ENCODE measurements at places on chromosomes 1 and 21.

- H3K4me1 ChIP-seq: no peaks in the 10 kb centered on the region
- no peaks in the 10 kb centered on the region for H3K36me3 ChIP-seq
- no peak overlapping the region for H3K4me3 ChIP-seq
Measured at GRCh38 chr21:15240848-15241247, 176.0 kb upstream of the NRIP1 start.

GRCh38 chr21:45467221-45467779, 62.3 kb downstream of the COL18A1 start:
- no peaks in the 10 kb centered on the region for H3K36me3 ChIP-seq
- peaks cover 21% of the 10 kb centered on the region for H3K4me1 ChIP-seq
- DNase-seq: peak; percentile 8
- H3K4me3 ChIP-seq: no peak overlapping the region

DNA sequence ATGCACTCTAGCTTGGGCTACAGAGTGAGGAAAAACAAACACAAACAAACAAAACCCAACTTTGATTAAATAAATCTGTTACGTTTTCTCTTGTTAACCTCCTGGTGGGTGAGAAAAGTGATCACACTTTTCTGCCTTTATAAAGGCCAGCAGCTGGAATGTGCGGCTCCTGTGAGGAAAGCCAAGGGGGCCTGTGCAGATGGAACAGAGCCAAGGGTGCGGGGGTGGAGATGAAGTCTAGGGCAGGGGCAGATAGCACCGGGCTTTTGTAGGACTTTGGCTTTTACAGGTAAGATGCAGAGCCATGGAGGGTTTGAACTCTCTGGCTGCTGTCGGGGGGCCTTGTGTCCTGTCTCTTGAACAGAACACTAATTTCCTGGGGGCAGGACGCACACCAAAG, 40.7 kb upstream of the GPR37L1 start:
- no peaks in the 10 kb centered on the region for H3K27me3 ChIP-seq
- no peaks in the 10 kb centered on the region for H3K4me1 ChIP-seq
- no peak overlapping the region for H3K4me3 ChIP-seq
- H3K36me3 ChIP-seq: no peaks in the 10 kb centered on the region
- DNase-seq: no peak

DNA sequence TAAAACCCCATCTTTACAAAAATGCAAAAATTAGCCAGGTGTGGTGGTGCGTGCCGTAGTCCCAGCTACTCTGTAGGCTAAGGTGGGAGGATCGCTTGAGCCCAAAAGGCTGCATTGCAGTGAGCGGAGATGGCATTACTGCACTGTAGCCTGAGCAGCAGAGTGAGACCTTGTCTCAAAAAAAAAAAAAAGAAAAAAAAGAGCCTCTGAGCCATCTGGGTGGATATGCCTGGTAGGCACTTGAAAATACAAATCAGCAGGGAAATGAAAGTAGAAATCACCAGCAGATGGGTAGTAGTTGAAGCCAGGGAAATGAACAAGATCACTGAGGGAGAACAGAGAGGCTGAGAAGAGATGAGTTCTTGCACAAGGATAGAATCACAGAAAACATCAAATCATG, 131.0 kb upstream of the HMCN1 start:
- no peak for DNase-seq
- no peaks in the 10 kb centered on the region for H3K27me3 ChIP-seq
- no peak overlapping the region for H3K27ac ChIP-seq
- no peak overlapping the region for H3K4me3 ChIP-seq

DNA sequence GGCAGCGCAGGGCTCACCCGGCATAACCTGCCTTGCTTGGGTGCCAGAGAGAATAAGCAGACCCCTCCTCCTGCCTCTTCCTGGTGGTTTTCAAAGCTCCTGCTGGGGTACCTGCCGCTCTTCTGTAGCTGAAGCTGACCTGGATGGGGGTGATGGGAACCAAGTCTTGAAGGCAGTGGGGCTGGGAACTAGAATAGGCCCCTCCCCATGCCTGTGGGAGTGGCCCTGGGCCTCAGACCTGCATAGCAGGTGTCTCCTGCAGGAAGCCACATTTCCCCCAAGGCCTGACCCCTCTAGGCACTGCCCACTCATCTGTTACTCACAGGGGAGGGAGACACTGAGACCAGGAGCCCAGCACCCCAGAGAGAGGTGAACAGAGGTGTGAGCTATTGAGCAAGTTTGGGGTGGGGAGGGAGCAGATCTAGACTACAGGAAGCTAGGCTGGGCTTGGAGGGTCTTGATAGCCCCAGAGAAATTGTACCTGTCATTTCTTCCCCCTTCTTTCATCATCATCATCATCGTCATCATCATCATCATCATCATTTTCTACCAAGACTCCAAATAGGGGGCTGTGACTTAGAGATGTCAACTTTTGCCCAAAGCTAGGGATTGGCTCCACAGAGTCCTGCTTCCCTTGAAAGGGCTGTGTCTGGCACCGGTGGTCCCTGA, 10.1 kb downstream of the PADI1 start:
- H3K4me1 ChIP-seq: no peaks in the 10 kb centered on the region
- no peak overlapping the region for H3K27ac ChIP-seq
- H3K36me3 ChIP-seq: no peaks in the 10 kb centered on the region

DNA sequence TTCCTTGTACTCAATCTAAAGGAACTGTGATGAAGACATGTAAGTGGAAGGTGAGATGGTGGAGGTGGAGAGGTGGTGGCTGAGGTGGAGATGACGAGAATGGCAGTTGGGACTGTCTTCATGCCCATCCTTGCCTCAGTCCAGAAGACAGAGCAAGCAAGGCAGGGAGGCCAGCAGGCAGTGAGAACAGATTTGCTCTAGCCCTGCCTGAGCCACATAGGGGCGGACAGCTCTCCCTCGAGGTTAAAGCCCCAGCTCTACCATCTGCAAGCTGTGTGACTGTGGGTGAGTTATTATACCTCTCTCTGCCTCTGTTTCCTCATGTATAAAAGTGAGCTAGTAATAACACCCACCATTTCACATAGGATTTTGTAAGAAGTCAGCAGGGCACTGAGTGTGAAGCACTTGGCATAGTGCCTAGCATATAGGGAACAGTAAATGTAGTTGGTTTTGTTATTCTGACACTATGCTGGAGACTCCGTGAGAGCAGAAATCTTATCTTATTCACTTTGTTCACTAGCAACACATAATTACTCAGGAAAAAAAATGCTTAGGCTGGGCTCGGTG, 4.8 kb upstream of the FAM110D start:
- peak overlapping the region; percentile 97 for H3K27ac ChIP-seq
- H3K27me3 ChIP-seq: no peaks in the 10 kb centered on the region
- DNase-seq: no peak
- H3K36me3 ChIP-seq: no peaks in the 10 kb centered on the region
- peaks cover 16% of the 10 kb centered on the region for H3K4me1 ChIP-seq
- H3K4me3 ChIP-seq: no peak overlapping the region

DNA sequence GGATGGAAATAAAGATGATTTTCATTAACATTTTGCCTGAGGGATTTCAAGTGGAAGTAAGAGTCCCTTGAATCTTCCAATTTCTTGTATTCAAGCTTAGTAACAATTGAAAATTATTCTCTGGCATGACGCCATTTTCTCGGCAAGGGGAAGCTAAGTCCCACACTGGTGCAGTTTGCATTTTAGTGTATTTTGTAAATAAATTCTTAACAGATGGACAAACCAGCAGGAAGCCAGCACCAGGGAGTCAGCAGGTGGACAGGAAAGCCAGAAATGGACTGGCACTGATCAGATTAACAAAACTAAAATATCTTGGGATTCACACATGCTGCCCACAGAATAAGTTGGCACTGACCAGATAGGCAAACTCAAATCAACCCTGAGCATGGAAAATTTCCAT, 311.3 kb downstream of the LRRIQ3 start:
- no peak overlapping the region for H3K27ac ChIP-seq
- no peak for DNase-seq
- H3K36me3 ChIP-seq: no peaks in the 10 kb centered on the region
- H3K27me3 ChIP-seq: no peaks in the 10 kb centered on the region

DNA sequence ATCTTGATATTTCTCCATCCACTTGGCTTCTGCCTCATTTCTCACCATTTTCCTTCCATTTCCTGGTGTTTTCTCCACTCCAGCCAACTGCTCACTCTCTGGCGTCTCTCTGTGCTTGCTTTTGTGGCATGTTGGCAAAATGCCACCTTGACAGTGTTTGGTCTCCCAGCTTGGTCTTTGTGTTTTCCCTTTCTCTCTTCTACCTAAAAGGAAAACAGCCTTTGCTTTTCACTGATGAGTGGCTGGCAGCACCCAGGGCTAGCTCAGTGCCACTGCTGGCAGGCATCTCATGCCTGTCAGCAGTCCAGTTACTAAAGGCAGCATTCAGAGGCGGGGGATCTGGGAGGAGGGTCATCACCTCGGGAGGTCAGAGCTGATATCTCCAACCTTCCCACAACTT, 55.3 kb upstream of the DSCAM start:
- no peak overlapping the region for H3K4me3 ChIP-seq
- H3K27ac ChIP-seq: no peak overlapping the region
- peaks cover 20% of the 10 kb centered on the region for H3K4me1 ChIP-seq
- DNase-seq: peak; percentile 15

DNA sequence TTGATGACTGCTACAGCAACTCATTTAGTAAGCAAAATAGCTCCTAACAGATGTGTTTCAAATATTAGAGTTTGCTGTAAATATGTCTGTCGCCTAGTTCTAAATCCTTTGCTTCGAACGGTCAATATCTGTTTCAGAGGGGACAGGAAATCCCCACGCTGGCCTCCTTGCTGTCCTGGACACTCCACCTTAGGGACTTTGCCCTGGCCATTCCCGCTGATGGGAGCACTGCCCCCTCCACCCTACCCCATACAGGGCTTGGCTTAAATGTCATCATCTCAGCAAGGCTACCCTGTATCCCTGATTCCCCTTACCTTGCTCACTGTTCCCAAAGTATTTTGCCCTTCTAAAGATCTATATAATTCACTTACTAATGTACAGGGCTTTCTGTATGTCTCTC, 86.1 kb upstream of the HIVEP3 start:
- no peaks in the 10 kb centered on the region for H3K36me3 ChIP-seq
- H3K27ac ChIP-seq: no peak overlapping the region
- peaks cover 4% of the 10 kb centered on the region for H3K4me1 ChIP-seq
- no peak overlapping the region for H3K4me3 ChIP-seq
- H3K27me3 ChIP-seq: no peaks in the 10 kb centered on the region
- DNase-seq: no peak

DNA sequence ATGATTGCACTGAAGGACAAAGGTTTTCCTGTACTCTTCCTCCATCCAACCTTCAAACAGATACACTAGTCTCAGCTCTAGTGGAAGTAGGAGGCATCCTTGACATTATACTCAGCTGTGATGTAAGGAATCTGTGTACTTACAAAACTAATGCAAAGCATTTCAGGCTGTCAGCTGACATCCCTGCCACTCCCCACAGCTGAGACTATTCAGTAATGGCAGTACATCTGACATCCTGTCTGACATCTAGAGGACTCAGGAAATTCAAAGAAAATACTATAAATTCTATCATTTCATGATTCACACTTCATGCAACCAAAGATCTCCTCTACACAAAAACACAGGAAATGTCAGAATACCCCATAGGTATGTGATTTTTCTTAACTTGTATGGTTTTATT, 325.8 kb downstream of the SMYD3 start:
- no peaks in the 10 kb centered on the region for H3K27me3 ChIP-seq
- H3K4me3 ChIP-seq: no peak overlapping the region
- H3K4me1 ChIP-seq: no peaks in the 10 kb centered on the region

DNA sequence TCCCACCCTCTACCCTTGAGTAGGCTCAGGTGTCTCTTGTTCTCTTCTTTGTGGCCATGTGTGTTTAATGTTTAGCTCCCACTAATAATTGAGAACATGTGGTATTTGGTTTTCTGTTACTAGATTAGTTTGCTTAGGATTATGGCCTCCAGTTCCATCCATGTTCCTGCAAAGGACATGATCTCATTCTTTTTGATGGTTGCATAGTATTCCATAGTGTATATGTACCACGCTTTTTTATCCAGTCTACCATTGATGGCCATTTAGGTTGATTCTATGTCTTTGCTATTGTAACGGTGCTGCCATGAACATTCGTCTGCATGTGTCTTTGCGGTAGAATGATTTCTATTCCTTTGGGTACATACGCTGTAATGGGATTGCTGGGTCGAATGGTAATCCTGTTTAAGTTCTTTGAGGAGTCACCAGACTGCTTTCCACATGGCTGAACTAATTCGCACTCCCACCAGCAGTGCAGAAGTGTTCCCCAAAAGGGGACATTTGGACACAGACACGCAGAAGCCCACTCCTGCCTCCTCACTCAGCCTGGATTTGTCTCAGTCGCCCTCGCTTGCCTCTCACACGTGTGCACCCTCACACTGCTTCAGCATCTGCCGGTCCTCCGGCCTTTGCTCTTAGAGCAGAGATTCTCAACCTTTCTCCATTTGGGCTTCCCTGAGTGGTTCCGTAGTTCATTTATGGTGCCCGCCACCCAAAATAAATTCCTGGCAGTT, 3.7 kb downstream of the MX2 start:
- H3K4me1 ChIP-seq: peaks cover 52% of the 10 kb centered on the region
- H3K27ac ChIP-seq: peak overlapping the region; percentile 89
- no peak for DNase-seq
- no peak overlapping the region for H3K4me3 ChIP-seq

- H3K27ac ChIP-seq: no peak overlapping the region
- H3K4me3 ChIP-seq: no peak overlapping the region
- H3K36me3 ChIP-seq: no peaks in the 10 kb centered on the region
Measured at GRCh38 chr1:34787461-34788420, 5.1 kb upstream of the GJA4 start.

DNA sequence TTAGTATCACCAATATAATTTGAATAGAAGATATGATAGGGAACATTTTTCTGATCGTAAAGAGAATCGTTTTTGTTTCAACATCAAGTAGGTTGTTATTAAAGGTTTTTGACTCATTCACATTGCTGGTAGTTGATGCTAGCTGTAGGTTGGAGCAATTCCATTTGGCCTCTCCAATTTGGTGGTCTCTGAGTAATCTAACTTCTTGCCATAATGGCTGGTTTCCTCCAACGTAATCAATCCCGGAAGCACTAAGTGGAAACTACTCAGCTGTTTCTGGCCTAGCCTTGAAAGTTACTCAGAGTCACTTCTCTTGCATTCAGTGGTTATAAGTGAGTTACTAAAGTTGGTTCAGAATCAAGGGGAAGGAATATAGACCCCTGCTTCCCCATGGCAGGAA, 26.0 kb downstream of the RCOR3 start:
- H3K27ac ChIP-seq: no peak overlapping the region
- H3K27me3 ChIP-seq: no peaks in the 10 kb centered on the region
- no peak for DNase-seq
- H3K36me3 ChIP-seq: no peaks in the 10 kb centered on the region

- no peak for DNase-seq
- H3K36me3 ChIP-seq: no peaks in the 10 kb centered on the region
- no peak overlapping the region for H3K4me3 ChIP-seq
- no peak overlapping the region for H3K27ac ChIP-seq
- no peaks in the 10 kb centered on the region for H3K4me1 ChIP-seq
Measured at GRCh38 chr1:160149233-160149632, 2.2 kb upstream of the ATP1A4 start.

GRCh38 chr1:185917646-185918045, 183.5 kb downstream of the HMCN1 start:
- no peaks in the 10 kb centered on the region for H3K36me3 ChIP-seq
- H3K27me3 ChIP-seq: no peaks in the 10 kb centered on the region
- DNase-seq: peak; percentile 10
- H3K4me3 ChIP-seq: no peak overlapping the region
- H3K4me1 ChIP-seq: no peaks in the 10 kb centered on the region

All from heart right ventricle (tissue), 16 donors.